ENCODE measurements at places on chromosomes 1 and 21.

DNA sequence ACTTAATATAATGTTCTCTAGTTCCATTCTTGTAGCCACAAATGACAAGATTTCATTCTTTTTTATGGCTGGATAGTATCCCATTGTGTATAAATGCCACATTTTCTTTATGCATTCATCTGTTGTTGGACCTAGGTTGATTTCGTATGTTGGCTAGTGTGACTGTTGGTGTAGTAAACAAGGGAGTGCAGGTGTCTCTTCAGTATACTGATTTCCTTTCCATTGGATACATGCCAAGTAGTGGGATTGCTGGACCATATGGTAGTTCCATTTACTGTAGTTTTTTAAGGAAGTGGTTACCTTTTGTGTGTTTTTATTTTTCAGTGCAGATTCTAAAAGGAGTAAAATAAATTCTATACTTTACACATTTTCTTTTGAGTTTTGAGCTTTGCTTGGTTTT lies 5.7 kb downstream of the PARK7 start:
- no peak for DNase-seq

GRCh38 chr1:36008546-36009197 lies 75.2 kb upstream of the TEKT2 start:
- no peak for DNase-seq

DNA sequence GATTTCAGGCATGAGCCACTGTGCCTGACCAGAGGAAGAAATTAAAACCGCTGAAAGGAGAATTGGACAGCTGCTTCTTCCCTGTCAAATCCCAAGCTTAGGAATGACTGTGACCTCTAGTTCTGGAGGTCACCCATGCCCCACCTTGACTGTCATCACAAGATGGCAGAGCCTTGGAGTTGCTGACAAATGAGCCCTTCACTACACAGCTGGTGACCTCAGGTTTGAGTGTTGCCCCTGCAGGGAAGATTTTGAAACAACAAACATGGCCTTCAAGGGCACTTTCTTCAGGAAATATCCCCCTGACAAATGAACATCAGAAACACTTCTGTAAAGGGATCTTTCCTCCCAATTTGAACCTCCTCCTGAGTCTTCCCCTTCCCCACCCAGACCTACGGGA lies 6.9 kb upstream of the SLC45A3 start:
- no peak for DNase-seq

DNA sequence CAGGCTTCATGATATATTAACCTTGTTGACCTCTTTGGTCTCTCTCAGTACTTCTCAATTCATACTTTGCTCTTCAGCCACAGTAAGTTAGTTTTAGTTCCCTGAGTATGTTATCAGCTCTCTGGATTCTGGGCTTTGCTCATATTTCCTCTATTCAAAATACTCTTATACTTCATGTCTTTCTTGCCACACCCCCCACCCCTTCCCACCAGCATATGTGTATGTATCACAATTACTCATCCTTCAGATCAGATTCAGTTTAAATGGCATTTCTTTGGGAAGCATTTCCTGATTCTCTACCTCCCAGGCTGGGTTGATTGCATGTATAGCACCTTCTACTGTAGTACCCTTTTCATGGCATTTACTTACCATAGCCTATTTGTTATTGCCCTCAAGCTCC lies 28.3 kb downstream of the SLC30A7 start:
- DNase-seq: no peak

- no peak for DNase-seq
Observed at GRCh38 chr1:70675737-70676156, 264.7 kb downstream of the CTH start.

- no peak for DNase-seq
Observed at GRCh38 chr1:17591814-17592430, 52.4 kb downstream of the ARHGEF10L start.

- no peak for DNase-seq
Observed at GRCh38 chr1:160748181-160748877, 9.3 kb downstream of the SLAMF7 start.
